Nucleus accumbens (tissue), 56 donors: ENCODE measurements at places on chromosomes 6 and 20.

- no peak for DNase-seq
Observed at GRCh38 chr6:36685926-36686667, 7.6 kb downstream of the CDKN1A start.

- DNase-seq: no peak
Observed at GRCh38 chr20:9516234-9516871, 2.0 kb downstream of the LAMP5 start.

DNA sequence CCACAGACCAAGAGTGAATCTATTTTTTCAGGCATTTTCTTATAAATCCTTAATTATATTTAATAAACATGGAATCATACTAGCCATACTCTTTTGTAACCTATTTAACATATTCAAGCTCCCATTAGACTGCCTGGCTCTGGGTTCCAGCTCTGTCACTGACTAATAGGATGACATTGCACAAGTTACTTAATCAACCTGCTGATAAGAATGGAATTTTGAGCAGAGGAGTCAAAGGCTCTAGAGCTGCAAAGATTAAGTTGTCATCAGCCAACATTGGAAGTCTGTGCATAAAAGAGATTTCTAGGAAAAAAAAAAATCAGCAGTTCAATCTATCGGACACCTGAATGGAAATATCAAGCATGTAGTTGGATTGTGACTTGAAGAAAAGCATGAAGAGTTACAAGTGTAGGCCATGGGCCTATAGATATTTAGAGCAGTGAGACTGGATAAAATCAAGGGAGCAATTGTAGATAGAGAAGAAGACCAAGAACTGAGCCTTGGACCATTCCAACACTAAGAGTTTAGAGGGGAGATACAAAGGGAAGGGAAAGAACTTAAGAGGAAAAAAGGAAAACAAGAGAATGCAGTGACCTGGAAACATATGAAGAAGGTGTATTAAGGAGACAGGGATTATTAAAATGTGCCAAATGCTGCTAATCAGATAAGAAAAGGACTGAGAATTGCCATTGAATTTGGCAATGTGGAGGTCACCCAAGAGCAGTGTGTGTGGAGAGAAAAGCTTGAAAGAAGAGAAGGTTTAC, 11.0 kb upstream of the HINT3 start:
- no peak for DNase-seq

- no peak for DNase-seq
Observed at GRCh38 chr6:92297101-92297500, 1122.3 kb downstream of the EPHA7 start.

DNA sequence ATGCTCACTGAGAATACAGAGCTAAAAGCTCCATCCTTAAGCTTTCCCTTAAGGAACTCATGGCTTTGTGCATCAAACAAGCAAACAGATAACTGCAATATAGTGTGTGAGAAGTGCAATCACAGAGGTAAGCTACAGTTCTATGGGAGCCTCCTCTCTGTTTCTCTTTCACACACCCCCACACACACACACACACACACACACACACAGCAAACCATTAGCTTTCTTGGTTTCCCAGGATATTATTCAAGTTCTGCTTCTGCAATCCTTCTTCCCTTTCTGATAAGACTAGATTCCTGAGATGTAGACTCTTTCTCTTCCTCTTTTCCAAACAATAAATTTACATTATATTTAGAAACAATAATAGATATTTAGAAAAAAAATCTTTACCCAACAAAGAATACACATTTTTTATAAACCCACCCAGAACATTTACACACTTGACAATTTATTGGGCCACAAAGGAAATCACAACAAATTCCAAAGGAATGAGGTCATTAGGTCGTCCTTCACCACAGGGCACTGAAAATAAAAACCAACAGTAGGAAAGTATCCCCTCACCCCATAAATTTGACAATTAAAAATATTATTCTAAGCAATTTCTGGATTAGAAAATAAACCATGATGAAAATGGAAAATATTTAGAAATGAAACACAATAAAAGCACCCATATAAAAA, 9.3 kb upstream of the GFOD1 start:
- no peak for DNase-seq

- DNase-seq: no peak
Observed at GRCh38 chr6:90521955-90522354, 64.9 kb downstream of the MAP3K7 start.
